GM23338 (cell line): ENCODE measurements at places on chromosomes 16 and 17. TPM values are rescaled to one million over a fixed set of nuclear protein-coding genes. Genes with fewer than 3 reads are reported as not detected.

CDK3 gene
- 7.8 and 7.9 TPM in 2 replicates for polyA plus RNA-seq

SGF29 gene
- polyA plus RNA-seq, result 17.6 and 20.0 TPM in 2 replicates

MVD gene
- polyA plus RNA-seq, result 94.2 and 95.3 TPM in 2 replicates

SLC2A4 gene
- 6.3 and 6.9 TPM in 2 replicates for polyA plus RNA-seq

ZNF18 gene
- polyA plus RNA-seq, result 5.9 TPM in 2 replicates

NME1 gene
- polyA plus RNA-seq, result 534 and 579 TPM in 2 replicates

GLIS2 gene
- polyA plus RNA-seq, result 8.2 and 8.8 TPM in 2 replicates

KIF18B gene
- 13.5 and 14.1 TPM in 2 replicates for polyA plus RNA-seq

FMNL1 gene
- 5.6 and 6.6 TPM in 2 replicates for polyA plus RNA-seq

GCGR gene
- 0.23 and 0.92 TPM in 2 replicates for polyA plus RNA-seq

STX1B gene
- 1.7 and 2.5 TPM in 2 replicates for polyA plus RNA-seq

TMC8 gene
- 1.3 and 1.8 TPM in 2 replicates for polyA plus RNA-seq

CCL5 gene
- polyA plus RNA-seq, result not detected in 2 replicates

CCL11 gene
- polyA plus RNA-seq, result not detected in 2 replicates

MAF gene
- 0.91 and 0.92 TPM in 2 replicates for polyA plus RNA-seq

DNASE1L2 gene
- polyA plus RNA-seq, result 0.23 and 0.42 TPM in 2 replicates

SLC13A5 gene
- polyA plus RNA-seq, result 0.38 and 1.2 TPM in 2 replicates

AURKB gene
- 202 and 212 TPM in 2 replicates for polyA plus RNA-seq

CEMP1 gene
- polyA plus RNA-seq, result 7.5 and 10.1 TPM in 2 replicates

BAIAP3 gene
- 4.2 and 5.2 TPM in 2 replicates for polyA plus RNA-seq

NXPH3 gene
- 0.23 and 0.30 TPM in 2 replicates for polyA plus RNA-seq

C16orf78 gene
- polyA plus RNA-seq, result not detected in 2 replicates

SCGB1C2 gene
- polyA plus RNA-seq, result not detected in 2 replicates

HIGD1B gene
- polyA plus RNA-seq, result not detected in 2 replicates

CNTROB gene
- polyA plus RNA-seq, result 16.3 and 17.8 TPM in 2 replicates

EPX gene
- not detected in 2 replicates for polyA plus RNA-seq

TM4SF5 gene
- polyA plus RNA-seq, result not detected in 2 replicates

USH1G gene
- polyA plus RNA-seq, result 0.28 and 0.34 TPM in 2 replicates

TLCD3B gene
- polyA plus RNA-seq, result 14.2 and 16.3 TPM in 2 replicates

ZNF646 gene
- 5.3 and 6.3 TPM in 2 replicates for polyA plus RNA-seq

AOC2 gene
- polyA plus RNA-seq, result 2.0 and 2.1 TPM in 2 replicates

ALDH3A1 gene
- polyA plus RNA-seq, result 0.21 and 0.23 TPM in 2 replicates

CCL4 gene
- polyA plus RNA-seq, result not detected in 2 replicates

MRPS23 gene
- 65.5 and 74.5 TPM in 2 replicates for polyA plus RNA-seq

KRT13 gene
- polyA plus RNA-seq, result not detected in 2 replicates

SMIM36 gene
- polyA plus RNA-seq, result not detected in 2 replicates
